Suppressor macrophage (primary cell): ENCODE measurements at places on chromosomes 5 and 9.

DNA sequence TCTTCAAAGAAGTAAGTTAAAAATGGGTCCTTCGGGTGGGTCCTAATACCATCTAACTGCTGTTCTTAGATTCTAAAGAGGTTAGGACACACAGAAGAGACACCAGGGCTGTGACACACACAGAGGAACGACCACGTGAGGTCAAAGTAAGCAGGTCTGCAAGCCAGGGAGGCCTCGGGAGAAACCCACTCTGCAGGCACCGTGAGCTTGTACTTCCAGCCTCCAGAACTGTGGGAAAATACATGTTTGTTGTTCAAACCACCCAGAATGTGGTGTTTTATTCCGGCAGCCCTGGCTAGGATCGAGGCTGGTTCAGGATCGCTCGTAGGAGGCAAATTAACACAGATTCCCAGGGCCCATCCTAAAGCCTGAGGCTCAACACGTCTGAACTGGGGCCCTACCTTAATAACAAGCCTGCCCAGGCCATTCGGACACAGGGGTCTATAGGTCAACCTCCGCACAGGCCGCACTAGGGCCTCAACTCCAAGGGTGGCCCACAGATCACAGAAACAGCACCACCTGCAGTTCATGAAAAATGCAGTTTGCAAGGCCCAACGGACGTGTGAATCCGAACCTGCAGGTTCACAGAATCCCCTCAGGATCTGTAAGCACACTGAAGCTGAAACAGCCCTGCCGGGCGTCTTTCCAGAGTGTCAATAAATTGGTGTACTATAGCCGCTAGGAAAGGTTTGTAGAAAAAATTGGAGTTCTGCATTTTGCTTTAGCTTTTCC is 7.1 kb downstream of the MED10 start:
- DNase-seq = no peak

DNA sequence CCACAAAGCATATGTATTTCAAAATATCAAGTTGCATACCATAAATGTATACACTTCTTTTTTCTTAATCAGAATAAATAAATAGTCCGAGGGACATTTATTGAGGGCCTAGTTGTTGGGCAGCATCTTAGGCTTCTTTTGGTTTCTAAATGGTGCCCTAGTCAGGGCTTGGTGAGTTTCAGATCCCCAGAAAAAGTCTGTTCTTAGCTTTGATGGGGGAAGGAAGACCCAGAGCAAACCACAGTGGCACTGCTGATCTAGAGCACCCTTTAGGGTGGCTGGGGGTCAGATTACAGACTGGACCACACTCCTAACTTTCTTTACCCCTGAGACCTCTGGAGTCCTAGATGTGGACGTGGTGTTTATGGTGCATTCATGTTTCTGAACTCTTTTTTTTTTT is 97.8 kb downstream of the C9orf152 start:
- no peak for DNase-seq

DNA sequence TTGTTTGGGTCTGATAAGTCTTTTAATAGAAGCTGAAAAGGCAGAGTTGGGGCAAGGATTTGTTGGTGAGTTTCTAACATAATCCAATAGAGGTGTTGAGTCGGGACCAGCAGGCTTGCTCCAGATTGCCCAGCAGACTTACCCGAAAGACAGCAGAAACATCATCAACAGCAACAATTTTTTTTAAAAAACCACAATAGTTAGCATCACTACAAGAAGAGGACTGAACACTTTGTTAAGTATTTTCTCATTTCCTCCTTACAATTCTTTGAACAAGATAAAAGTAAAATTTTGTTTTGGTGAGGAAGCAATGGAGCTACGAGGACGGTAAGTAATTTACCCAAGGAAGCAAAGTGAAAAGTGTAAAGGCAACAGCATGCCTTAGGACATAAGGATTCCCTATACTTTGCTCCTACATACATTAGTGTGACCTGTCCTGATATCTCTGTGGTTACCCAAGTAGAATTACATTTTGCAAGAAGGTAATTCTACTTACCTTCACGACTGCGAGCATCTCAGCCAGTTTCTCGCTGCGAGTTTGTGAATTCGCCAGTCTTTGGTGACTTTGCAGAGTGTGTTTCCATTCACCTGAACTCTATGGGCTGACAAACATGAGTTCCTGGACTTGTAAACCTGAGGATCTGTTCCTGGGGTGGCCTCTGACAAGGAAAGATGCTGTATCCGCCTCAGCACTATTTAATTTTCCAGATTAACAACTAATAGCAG is 13.2 kb downstream of the ITK start:
- DNase-seq = no peak

- no peak for DNase-seq
Measured at GRCh38 chr9:93461821-93462220, 8.4 kb upstream of the FAM120AOS start.

DNA sequence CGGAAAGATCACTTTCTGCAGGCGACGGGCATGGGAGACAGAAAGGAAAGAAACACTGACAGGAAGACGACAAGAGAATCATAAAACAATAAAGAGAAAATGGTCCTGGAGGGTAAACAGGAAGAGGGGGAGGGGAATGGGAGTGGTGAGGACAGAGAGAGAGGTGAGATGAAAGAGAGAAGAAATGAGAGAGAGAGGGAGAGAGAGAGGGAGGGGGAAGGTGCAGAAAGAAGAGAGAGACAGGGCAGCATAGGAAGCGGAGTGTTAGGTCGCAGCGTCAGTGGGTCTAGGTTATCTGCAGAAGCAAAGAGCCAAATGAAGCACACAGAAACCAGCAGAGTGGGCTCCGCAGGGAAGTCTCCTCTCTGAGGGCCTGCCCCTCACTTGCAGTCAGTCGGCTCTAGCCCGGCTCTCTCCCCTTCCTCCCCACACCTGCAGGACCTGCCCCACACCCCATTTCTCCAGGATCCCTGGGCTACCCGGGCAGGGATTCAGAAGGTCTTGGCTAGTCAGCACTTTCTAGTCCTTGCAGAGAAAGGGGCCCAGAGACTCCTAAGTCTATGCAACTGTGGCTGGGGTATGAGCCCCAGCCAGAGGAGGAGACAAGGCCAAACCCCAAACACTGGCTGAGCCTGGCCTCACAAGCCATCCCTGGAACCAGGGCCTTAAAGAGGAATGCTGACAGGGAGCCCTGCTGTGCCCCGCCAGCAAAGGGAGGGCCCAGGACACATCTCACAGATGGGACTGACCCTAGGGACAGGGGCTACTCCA is 29.7 kb upstream of the MEIKIN start:
- no peak for DNase-seq

GRCh38 chr9:100690438-100690837 is 112.6 kb downstream of the CAVIN4 start:
- no peak for DNase-seq

DNA sequence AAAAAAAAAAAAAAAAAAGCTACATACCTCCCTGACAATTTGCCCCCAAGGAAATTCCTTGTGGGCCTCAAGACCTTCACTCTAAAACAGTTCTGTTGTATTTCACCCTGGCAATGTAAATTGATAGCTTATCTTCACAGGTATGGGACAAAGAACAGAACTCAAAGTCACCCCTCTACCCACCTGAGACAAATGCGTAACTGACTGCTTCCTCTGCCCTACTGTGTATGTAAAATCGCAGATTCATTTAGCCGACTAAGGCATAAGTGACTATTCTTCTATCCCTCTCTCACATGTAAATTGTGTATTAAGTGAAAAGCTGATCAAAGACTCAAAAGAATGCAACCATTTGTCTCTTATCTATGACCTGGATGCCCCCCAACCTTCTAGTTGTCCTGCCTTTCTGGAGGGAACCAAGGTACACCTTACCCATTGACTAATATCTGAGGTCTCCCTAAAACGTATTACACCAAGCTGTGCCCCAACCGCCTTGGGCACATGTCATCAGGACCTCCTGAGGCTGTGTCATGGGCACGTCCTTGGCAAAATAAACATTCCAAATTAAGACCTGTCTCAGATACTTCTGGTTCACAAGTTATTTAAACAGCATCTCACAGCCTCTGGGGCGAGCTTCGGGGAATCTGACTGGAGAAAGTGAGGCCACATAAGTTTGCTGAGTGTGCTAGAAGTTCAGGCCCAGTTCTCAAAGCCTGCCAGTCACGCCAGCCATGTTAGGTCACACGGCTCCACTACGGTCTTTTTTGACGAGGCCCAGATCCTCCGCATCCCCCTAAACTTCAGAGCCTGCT is 954 bp downstream of the TBCA start:
- no peak for DNase-seq

GRCh38 chr5:33675958-33676464 is 215.8 kb downstream of the ADAMTS12 start:
- DNase-seq = peak; percentile 68

- no peak for DNase-seq
Measured at GRCh38 chr5:94870511-94871183, 252.2 kb downstream of the SLF1 start.

GRCh38 chr9:33809506-33809905 is 7.5 kb upstream of the UBE2R2 start:
- DNase-seq = no peak

GRCh38 chr9:131276094-131276888 is at the start of gene FAM78A:
TSS of gene FAM78A (minus strand) at chr9:131276510. CDS start at chr9:131276179, 331 bp downstream.
- peak; percentile 94 for DNase-seq

DNA sequence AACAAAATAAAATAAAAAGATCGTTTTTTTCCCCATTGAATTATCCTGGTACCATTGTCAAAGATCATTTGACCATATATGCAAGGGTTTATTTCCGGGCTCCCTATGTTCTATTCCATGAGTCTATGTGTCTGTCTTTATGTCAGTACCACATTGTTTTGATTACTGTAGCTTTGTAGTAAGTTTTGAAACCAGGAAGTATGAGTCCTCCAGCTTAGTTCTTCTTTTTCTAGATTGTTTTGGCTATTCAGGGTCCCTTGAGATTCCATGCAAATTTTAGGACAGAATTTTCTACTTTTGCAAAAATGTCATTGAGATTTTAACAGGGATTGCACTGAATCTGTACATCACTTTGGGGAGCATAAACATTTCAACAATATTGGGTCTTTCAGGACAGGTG is 18.7 kb upstream of the EEIG1 start:
- DNase-seq = no peak

GRCh38 chr9:81874931-81875330 is 53.3 kb upstream of the SPATA31D4 start:
- DNase-seq = no peak

DNA sequence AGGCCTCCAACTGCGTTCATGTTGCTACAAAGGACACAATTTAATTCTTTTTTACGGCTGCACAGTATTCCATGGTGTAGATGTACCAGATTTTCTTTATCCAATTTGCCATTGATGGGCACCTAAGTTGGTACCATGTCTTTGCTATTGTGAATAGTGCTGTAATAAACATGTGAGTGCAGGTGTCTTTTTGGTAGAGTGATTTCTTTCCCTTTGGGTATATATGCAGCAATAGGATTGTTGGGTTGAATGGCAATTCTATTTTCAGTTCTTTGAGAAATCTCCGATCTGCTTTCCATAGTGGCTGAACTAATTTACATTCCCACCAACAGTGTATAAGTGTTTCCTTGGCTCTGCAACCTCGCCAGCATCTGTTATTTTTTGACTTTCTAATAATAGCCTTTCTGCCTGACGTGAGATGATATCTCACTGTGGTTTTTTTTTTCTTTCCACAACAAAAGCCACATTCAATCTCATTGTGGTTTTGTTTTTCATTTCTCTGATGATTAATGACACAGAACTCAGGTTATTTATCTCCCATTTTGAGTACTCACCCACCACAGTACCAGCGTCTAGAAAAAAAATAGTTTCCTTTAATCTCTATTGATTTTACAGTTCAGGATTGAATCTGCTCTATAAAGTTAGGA is 21.9 kb downstream of the ARRDC3 start:
- no peak for DNase-seq

DNA sequence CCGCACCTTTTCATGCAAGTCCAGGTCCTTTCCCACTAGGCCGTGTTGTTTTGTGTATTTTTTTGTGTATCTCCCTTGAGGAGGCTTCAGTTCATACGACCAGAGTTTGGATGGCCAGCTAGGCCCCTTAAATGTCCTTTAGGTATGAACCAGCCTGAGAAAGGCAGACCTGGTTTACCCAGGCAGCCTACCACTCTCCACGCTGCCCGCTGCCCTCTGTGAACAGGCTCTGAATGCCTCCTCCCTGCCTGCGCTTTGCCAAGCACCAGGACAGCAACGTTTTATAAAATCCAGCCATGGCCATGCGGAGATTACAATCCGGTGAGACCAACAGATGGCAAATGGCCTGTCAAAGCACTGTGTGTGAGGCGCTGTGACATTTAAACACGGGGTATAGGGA is 626 bp upstream of the CLTB start:
- DNase-seq = no peak

- DNase-seq = no peak
Measured at GRCh38 chr5:133129950-133130349, 78.1 kb downstream of the HSPA4 start.

DNA sequence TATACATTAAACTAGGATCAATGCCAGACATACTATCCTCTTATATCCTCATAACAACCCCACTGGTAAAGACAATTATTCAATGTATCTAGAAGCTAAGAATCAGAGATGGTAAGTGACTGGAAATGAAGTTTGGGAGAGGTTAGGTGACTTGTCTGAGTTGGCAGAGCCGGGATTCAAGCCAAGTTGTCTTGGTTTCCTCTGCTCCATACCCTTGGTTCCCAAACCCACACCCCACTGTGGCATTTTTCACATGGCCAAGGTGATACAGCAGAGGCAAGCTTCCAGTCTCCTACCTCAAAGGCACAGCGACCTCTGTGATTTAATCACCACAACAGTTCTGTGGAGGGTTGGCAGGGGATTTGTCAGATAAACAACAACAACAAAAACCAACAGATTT is 34.7 kb upstream of the ADRB2 start:
- no peak for DNase-seq

DNA sequence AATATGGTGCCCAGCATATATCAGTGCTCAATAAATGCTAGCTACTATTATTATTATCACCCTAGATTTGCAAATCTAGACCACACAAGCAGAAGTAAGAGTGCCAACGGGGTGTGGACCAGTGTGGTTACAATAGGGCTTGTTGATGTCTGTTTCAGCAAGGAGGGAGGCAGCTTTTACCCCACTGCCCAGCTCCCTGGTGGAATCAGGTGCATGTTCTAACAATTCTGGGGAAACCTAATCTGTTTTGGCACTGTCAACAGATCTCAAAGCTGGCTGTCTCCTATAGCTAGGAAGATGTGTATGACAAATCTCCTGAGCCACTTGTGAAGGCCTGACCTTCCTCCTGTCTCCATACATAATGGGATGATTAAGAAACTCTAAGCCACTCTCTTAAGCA is 5.7 kb downstream of the TGFBI start:
- no peak for DNase-seq

GRCh38 chr5:99032234-99033013 is 103.6 kb upstream of the CHD1 start:
- DNase-seq = peak; percentile 84

DNA sequence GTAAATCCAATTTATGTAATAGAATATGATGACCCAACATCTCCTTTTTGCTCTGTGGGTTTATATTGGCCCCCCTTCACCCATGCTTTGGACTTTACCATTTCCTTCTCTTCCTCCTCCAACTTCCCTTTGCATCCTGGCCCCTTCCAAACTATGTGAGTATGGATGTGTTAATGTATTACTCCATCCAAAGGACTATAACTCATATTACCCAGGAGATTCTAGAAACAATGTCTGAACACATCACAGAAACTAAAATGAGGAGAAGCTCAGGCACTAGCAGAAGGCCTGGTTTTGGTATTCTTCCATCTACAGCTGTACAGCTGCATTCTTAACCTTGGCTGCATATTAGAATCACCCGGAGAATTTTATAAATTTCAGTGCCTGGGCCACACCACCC is 110.7 kb downstream of the PDE4D start:
- no peak for DNase-seq
